ENCODE measurements at places on chromosomes 16 and 17.
A peak's percentile ranks its signal among the peaks of the same experiment; 100 is the strongest.

GRCh38 chr17:28131599-28131998 lies 89.1 kb downstream of the NLK start:
- DNase-seq, result no peak

DNA sequence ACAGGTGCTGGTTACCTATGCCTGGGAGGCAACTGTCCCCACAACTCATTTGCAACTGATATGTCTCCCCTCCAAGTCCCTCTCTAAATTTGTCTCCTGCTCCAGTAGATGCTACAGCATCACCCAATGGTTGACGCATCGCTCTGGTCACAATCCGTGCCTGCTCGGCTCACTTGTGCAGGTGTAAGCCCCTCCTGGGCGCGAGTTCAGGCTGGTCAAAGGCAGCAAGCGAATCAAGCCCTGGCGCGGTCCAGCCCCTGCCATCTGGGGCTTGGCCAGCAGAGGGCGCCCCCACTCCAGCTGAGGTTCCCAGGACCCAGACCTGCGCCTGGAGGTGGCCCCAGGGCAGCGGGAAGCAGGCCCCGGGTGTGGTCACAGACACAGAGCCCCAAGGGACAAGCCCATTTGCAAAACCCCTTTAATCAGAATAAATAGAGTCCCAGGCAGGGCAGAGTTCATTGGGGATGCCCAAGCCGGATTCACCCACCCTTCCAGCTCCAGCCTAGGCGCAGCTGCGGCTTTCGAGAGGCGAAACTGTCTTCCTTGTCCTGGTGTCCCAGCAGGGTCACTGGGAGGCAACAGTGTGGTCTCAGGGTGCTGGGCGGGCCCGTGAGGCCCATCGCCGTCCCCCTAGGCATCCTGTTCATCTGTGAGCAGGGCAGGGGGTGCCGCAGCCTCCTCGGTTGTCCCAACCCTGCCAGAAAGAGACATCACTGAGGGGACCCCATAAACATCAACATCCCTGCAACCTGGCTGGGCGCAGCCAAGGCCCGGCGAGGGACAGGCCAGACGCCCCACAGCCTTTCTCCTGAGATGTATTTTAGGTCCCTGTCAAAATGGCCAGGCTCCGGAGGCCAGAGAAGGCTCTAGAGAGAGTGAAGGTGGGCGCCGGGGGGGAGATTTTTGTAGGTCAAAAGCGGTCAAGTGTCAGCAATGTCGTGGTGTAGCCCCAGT lies 15.8 kb downstream of the TMC6 start:
- peak; percentile 82 for DNase-seq

- DNase-seq, result no peak
Observed at GRCh38 chr16:1631931-1632637, 19.9 kb downstream of the CRAMP1 start.

GRCh38 chr16:69526831-69527655 lies 38.7 kb upstream of the NFAT5 start:
- DNase-seq, result no peak

DNA sequence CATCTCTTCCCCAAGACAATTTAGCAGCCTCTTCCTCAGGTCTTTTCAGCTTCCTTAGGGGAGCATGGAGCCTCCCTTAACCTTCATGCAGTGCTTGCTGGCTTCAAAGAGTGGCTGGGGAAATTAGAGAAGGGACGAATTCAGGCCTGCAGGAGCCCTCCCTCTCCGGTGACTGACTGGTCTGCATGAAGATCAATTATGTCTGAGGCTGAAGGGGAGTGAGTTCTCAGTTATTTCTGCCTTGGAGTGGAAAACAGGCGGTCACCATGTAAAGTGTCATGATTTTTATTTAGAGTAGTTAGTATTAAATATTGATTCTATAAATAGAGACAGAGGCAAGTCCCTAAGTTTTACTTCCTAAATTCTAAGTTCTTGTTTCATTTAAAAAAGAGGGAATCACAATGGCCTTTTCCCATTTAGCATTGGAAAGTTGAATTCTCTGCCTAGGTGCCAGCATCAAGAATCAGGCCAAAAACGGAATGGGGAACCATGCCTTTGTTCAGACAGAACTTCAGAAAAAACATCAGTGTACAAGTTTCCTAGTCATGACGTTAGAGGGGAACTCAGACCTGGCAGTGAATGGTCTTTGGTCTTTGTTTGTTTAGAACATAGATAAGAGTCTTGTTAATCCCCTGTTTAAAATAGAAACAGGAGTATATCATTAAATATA lies 4.4 kb downstream of the GABARAPL2 start:
- DNase-seq, result no peak

- no peak for DNase-seq
Observed at GRCh38 chr17:2750721-2751120, 1.3 kb upstream of the CCDC92B start.

- no peak for DNase-seq
Observed at GRCh38 chr16:86391984-86392383, 118.3 kb upstream of the FOXF1 start.

DNA sequence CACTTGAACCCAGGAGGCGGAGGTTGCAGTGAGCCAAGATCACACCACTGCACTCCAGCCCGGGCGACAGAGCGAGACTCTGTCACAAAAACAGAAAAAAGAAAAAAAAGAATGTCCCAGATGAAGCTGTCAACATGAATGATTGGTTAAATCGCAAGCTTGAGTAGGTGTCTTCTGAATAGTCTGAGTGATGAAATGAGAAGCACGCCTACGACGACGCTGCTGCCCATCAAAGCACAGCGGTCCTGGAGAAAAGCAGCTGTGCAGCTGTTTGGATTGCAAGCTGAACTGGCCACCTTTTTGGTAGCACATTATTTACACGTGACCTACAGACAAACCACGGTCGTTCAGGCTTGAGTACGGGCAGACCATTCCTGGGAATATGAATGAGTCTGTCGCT lies 12.5 kb downstream of the ADCY9 start:
- no peak for DNase-seq

GRCh38 chr16:66271074-66272060 lies 95.1 kb upstream of the CDH5 start:
- no peak for DNase-seq

GRCh38 chr17:57986841-57987580 lies 1.0 kb downstream of the VEZF1 start:
- no peak for DNase-seq

DNA sequence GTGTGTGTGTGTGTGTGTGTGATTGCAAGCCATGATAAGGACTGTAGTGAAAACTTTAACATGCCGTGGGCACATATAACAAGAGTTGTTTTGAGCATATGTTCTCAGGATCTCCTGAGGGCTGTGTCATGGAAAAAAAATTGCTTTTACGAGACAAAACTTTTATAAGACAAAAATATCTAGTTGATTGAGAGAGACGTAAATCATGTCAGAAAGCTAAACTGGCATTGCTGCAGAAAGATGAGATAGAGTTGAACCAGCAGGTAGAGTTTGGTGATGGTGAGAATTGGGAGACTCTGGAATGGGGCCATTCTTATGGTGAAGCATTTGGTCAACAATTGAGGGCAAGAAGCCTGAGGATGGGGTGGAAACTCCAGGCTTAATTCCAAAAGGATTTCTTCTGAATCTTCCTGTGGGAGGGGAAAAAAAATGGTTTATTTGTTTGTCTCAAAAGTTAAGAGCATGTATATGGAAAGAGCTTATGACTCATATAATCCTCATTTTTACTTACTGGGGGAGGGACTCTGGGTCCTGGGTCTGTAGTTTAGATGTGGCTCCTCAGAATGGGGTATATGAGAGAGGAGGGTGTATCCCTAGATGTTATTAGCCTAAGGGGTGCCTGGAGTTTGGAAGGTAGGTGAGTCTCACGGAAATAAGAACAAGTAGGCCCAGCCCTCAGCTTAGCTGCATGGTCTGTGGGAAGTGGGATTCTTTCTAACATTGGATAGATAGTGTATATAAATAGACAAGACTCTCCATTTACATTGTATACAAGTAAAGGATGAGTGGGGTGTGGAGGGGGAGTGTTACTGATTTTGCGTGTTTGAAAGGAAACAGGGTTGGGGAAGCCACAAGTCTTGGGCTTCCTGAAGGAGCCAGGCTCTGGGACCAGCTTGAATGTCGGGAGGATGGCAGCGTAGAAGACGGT lies 7.1 kb downstream of the MINK1 start:
- DNase-seq, result no peak

DNA sequence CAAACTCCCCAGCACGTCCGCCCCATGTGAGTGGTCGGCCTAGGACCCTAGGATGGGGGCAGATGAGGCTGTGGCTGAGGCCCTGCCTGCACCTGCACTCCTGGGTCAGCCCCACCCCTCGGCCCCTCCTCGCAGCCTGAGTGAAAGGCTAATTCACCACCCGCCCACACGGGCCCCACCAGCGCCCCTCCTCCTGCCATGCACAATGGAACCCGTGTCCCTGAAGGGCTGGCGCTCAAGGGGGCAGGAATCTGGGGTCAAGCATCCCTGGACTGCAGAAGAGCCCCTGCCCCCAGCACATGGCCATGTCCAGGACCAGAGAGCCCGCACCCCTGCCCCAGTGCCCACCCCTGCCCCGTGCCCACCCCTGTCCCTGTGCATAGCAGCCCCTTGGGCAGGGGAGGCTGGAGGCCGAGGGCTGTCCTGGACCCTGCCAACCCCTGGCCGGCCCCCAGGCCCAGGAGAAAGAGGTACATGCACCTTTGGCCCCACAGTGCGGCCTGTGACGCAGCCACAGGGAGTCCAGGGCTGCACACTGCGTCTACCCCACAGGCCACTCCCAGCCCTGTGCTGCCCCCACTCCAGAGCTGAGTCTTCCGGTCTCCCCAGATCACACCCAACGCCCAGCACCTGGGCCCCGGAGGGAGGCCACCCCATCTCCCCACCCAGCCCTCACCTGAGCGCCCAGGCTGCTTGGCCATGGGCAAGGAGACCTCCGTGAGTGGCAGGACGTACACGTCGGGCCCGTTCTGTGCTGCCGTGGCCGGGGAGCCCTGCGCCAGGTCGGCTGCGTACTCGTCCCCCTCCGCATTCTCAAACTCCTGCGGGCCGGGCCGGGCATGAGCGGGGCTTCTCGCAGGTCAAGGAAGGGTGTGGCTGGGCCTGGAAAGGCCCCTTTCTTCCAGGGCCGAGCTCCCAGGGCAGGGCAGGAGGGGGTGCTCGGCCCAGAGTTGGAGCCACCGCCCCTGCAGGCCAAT lies 34.6 kb upstream of the PVALEF start:
- DNase-seq, result no peak
